ENCODE measurements at places on chromosomes 3 and 15. TPM values are rescaled to one million over a fixed set of nuclear protein-coding genes. Genes with fewer than 3 reads are reported as not detected.

DNA sequence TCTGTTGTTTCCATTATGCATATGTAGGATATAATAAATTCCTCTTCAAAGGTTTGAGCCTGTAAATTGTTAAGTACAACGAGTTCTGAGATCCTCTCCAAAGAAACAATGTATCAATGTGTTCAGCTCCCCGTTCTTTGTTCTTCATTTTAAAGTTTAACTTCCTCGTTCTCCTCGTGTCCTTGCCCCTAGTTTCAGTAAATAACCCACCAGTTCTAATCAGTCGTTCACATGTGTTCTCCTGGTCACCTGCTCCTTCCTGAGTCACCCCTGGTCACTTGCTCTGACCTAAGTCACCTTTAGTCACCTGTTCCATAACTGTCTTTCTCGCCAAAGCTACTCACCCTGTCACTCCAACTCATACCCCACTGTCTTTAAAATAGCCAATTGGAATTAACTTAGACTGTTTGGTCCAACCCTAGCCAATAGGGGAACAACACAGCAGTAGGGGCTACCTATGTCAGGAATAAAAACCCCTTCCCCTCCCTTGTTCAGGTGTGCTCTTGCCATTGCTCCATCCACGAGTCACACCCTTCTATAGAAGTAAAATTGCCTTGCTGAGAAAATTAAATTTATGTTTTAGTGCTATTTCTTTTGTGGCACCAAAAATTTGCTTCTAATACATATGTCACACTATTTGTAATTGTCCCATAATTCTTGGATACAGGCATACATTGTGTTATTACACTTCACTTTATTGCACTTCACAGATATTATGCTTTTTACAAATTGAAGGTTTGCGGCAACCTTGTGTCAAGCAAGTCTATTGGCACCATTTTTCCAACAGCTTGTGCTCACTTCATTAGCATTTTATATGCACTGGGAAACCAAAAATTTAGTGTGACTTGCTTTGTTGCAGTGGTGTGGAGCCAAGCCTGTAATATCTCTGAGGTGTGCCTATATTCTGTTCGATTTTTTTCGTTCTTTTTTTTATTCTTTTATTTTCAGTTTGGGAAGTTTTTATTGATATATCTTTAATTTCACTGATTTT lies 15.3 kb upstream of the MCF2L2 start:
- DNase-seq: no peak

The VGLL3 gene
- not detected for total RNA-seq

DNA sequence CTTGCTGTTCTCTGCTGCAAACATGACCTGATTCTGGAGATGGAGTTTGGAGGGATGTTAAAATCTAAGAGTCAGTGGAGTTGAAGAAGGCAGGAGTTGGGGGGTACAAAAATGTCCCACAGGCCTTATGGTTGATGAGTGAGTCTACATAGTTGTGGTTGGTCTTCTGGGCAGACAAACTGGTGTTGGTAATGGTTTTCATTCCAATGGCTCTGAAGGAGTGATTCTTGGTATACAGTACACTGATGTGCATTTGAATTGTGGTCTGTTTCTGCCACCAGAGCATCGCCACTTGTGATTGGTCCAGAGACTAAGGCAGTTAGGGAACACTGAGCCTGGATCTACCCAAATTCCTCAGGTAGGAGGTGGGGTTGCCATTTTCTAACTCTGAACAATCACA lies 514.1 kb upstream of the CFAP20DC start:
- no peak for DNase-seq

- no peak for DNase-seq
These were observed 27.4 kb downstream of the SCG5 start for GRCh38 chr15:32668942-32669341.

DNA sequence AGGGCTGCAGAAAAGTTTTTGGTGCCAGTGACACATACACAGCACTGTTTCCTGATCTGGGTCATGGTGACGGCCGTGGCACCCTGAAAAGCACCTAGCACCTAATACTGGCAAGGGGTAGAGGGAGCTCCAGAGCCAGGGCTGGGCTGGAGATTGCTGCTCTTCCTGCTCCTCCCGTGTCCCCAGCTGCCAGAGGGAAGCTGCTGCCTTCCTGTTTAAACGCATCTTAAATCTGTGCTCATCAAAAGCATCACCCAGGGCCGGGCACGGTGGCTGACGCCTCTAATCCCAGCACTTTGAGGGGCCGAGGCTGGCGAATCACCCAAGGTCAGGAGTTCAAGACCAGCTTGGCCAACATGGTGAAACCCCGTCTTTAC lies 156.7 kb upstream of the MEF2A start:
- DNase-seq: no peak

DNA sequence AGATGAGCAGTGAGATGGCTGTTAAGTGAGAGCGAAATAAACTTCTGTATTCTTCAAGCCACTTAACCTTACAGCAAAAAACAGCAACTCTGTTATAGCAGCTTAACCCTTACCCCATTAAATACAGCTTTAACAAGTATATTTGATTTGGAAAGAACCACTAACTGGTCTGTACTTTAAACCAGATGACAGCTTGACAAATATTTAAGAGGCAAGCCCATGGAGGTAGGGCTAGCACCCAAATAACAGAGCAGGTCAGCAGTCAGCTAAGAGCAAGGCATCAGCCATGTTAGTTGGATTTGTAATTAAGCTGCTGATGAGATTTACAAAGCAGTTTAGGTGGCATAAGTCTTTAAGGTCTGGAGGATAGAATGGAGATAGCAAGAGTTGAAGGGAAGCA lies 3.5 kb downstream of the LZTFL1 start:
- DNase-seq: no peak

DNA sequence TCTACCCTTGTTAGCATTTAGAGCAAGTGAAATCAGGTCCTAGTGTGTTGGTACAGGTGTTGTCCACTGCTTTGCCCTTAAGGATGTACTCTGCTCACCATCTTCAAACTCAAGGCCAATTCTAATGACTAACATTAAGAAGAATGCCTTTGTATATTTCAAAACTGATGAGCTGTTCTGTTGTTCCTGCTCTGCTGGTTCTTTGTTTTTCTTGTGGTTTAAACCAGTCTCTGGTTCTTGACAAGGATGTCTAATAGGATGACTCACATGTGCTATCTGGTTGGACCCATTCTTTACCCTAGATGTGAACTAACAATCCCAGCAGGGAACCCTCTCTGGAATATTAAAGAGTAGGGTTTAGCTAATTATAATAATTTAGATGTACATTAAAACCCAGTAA lies 17.3 kb downstream of the ABHD5 start:
- no peak for DNase-seq

DNA sequence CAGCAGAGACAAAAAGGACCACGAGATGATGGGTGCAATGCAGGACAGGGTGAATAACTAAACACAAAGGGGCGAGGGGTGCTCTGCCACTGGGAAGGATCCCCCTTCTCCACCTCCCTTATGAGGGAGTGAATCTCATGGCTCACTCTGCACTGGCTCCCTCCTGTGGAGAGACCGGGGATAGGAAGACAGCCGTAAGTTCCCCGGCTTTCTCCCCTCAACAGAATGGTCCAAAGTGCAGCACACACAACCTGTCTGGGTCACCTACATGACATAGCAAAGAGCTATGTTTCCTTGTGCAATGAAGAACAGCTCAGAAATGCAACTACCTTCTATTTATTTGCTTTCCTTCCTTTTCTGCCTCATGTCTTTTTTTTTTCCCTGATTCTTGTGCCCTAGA lies 7.8 kb upstream of the ACSBG1 start:
- no peak for DNase-seq

The C3orf85 gene
- not detected for total RNA-seq

- no peak for DNase-seq
These were observed 131.6 kb downstream of the TPRA1 start for GRCh38 chr3:127458696-127459604.

- DNase-seq: no peak
These were observed 168.2 kb downstream of the MBNL1 start for GRCh38 chr3:152436707-152437590.

- no peak for DNase-seq
These were observed 69.9 kb downstream of the TNIK start for GRCh38 chr3:171390051-171390941.

DNA sequence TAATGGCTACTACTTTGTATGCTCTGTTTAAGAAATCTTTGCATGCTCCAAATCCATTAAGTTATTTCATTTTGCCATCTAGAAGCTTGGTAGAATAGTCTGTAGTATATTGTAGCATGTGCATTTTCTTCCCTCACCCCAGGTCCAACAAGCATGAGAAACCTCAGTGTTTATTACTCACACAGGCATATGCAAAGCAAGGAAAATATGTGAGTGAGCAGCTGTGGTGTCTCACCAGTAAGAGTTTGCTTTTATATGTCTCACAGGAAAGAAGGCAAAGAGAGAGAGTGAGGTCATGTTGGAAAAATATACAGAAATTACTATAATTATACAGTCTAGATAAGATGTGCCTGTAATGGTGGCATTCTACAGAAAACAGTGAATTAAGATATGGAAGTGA lies 312.5 kb downstream of the C3orf38 start:
- no peak for DNase-seq

- no peak for DNase-seq
These were observed 3.0 kb downstream of the CYP8B1 start for GRCh38 chr3:42872718-42873117.

- DNase-seq: peak; percentile 54
These were observed 485 bp downstream of the CELF6 start for GRCh38 chr15:72319360-72319984.

DNA sequence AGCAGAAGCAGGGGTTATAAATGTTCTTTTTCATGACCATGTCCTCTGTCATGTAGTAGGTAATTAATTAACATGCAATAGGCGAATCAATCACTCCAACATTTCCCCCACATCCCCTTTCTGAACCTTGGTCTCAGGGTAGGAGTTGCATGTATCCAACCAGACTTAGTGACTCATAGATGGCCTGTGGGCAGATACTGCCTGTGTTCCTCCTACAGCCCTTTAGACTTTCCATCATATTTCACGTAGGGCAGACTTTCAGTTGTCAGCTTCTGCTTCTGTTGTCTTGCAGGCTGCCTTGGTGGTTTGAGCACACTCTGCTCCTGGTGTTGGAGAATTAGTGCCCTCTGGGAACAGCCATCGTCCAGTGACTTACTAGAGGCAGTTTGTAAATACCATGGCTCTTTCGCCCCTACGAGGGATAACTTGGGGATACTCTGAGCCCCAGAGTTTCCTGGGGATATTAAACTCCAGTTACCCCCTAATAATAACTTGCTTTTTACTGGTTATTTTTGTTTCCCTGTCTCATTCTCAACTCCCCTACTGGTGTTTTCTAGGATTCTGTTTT lies 244.4 kb downstream of the EDEM1 start:
- DNase-seq: no peak

GRCh38 chr15:66924889-66925288 lies 140.5 kb upstream of the SMAD3 start:
- DNase-seq: no peak

DNA sequence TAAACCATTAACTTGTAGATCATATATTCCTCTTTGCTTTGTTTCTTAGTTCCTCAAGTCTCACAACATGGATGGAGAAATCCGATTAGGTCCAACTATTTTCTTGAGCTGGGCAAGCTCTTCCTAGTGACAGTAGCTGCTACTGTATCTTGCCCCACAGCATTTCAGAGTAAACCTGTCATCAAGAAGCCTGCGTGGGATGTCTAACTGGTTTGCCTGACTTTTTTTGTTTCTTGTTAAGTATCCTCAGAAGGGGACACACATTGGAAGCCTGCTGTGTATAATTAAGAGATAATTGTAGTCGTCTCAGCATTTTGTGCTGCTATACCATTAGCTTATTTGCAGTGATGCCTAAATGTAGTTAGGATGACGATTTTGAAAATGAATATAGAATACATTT lies 29.3 kb upstream of the STT3B start:
- no peak for DNase-seq

The OGG1 gene
- total RNA-seq: 46.9 TPM

DNA sequence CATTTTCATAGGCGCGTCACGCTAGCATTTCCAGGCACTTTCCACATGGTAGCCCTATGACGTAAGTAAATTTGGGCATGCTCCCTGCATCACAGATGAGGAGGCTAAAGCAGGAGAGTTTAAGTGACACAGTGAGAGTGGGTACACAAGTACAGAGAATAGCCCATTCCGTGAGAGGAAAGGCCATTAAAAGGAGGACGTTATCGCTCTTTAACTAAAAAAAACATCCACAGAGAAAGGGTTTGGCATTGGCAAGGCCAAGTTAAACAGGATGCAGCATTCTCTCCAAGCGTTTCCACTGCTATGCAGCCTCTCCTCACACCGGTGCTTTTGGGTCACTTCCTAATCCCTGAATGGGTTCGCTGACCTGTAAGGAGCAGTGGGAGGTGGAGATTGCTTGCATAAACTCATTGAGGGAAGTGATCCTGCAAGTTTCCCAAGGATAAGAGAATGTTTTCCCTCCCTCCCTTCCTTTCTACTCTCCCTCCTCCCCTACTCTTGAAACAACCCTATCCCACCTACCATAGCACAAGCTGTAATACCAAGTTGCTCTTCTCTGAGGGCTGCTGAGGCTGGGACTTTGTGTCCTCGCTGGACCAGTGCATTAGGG lies 147.7 kb downstream of the VGLL4 start:
- no peak for DNase-seq

- peak; percentile 98 for DNase-seq
These were observed at the start of gene APEH for GRCh38 chr3:49673715-49674496. TSS of gene APEH (plus strand) at chr3:49674351. CDS start at chr3:49674402, 51 bp downstream.

- DNase-seq: no peak
These were observed 983 bp upstream of the ALDH1A3 start for GRCh38 chr15:100878648-100879047.

DNA sequence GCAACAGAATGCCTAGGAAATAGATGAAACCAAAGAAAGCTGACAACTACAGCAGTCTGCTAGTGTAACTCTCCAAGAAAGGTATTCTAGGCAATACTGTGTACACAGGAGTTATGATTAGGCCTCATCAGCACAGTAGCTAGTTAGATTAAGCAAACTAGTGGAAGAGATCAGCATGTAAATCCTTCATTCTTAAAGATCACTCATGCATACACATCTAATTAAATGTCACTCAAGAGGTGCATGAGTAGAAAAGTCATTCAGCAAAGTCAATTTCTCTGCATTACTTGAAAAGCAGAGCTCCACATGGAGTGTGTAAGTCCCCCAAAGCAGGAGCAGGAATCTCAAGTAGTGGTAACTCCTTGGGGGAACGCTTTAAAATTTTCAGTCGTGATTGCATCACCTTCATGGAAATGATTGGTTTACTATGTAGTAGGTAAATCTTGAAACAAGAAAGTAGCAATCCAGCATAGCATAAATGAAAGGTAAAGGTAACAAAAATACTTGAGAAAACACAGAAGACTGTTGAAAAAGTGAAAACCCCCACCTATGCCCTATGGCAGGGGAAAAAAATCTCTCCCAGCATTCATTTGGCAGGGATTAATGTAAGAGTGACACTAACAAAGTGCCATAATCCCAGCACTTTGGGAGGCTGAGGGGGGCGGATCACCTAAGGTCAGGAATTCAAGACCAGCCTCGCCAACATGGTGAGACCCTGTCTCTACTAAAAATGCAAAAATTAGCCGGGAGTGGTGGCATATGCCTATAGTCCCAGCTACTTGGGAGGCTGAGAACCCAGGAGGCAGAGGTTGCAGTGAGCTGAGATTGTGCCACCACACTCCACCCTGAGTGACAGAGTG lies 29.4 kb upstream of the PPIB start:
- DNase-seq: no peak

GRCh38 chr3:60000311-60001105 lies 950.7 kb upstream of the CFAP20DC start:
- no peak for DNase-seq

The GUCA1C gene
- total RNA-seq: not detected

The CLDN11 gene
- 0.33 TPM for total RNA-seq

Measured in CD4-positive, alpha-beta memory T cell (primary cell).